Keratinocyte (primary cell): ENCODE measurements at places on chromosomes 5 and 9.

GRCh38 chr9:109307380-109308240 is 13.2 kb downstream of the EPB41L4B start:
- no peaks in the 10 kb centered on the region for H3K36me3 ChIP-seq
- H3K27me3 ChIP-seq, result no peaks in the 10 kb centered on the region
- no peak overlapping the region for H3K4me3 ChIP-seq
- peaks cover 4% of the 10 kb centered on the region for H3K4me1 ChIP-seq
- DNase-seq, result no peak

- H3K27me3 ChIP-seq, result no peaks in the 10 kb centered on the region
- no peaks in the 10 kb centered on the region for H3K36me3 ChIP-seq
- no peak overlapping the region for H3K4me3 ChIP-seq
- DNase-seq, result no peak
- H3K4me1 ChIP-seq, result peaks cover 13% of the 10 kb centered on the region
Measured at GRCh38 chr5:175588709-175589429, 69.0 kb upstream of the HRH2 start.

DNA sequence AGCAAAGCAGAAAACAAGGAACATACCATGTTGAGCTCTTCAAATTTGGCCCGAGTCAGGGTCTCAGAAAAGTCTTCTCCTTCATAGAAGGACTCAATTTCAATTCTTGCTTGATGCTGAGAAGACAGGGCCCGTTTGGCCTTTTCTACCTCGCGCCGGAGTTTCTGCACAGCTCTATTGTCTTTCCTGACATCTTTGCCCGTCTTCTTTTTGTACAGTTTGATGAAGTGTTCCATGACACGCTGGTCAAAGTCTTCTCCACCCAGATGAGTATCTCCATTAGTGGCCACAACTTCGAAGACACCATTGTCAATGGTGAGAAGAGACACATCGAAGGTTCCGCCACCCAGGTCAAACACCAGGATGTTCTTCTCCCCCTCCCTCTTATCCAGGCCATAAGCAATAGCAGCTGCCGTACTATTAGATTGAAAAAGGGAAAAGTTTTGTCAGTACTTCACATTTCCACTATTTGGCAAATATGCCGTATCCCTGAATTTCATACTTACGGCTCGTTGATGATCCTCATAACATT is 2.2 kb downstream of the HSPA5 start:
- peaks cover 40% of the 10 kb centered on the region for H3K36me3 ChIP-seq
- DNase-seq, result no peak
- no peaks in the 10 kb centered on the region for H3K27me3 ChIP-seq

GRCh38 chr5:125267636-125268248 is 521.3 kb upstream of the ZNF608 start:
- no peaks in the 10 kb centered on the region for H3K27me3 ChIP-seq
- H3K36me3 ChIP-seq, result no peaks in the 10 kb centered on the region
- DNase-seq, result no peak

DNA sequence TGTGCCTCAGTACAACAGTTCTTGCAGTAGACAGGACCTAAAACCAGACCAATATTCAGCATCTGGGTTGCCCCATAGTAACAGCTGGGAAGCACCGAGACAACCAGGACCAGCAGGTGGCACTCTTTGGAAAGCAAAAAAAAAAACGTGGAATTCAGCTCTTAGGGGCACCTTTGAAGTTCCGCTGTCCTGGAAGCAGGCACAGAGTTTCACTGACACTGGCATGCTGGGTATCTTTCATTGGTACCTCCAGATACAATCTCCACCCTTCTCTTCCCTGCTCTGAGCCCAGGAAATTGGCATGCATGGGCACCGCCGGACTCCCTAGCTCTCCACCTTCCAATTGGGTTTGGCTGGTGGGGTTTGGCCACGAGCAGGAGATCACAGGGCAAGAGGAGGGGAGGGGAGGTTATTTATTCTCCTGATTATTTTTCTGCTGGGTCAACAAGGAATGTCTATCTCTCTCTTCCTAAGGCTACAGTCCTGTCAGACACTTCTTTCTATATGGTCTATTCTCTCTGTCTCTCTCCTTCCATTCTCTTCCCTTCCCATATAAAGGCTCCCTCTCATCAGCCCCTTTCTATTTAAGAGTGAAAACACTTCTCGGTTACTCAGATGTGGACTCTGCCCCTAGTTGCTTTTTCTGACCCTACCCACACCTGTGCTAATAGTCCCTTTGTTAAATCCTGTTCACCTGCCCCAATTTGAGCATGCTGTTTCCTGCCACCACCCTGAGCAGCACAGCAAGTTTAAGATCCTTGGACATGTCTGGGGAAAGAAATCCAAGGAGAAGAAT is 1.9 kb upstream of the IDNK start:
- DNase-seq, result no peak
- H3K4me3 ChIP-seq, result peak overlapping the region; percentile 19
- peaks cover 5% of the 10 kb centered on the region for H3K4me1 ChIP-seq

DNA sequence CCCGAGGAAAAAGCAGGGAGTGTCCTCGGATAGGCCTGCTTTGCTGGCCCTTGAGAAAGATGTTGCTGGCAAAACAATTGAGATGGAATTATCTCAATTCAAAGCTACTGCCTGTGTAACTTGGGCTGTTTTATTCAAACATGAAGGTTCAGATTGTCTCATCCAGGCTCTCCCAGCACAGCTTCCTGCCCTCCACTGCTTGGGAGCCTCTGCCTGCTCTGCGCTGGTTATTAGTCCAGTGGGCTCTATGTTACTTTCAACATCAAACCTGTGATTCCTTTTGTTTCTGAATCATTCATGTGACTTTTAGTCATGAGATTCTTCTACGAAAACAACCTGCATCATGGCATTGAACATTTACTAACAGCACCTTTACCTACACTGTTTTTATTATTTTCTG is 123.2 kb downstream of the SNCAIP start:
- no peak for DNase-seq
- no peaks in the 10 kb centered on the region for H3K36me3 ChIP-seq
- no peaks in the 10 kb centered on the region for H3K4me1 ChIP-seq
- H3K27ac ChIP-seq, result no peak overlapping the region
- H3K27me3 ChIP-seq, result no peaks in the 10 kb centered on the region

DNA sequence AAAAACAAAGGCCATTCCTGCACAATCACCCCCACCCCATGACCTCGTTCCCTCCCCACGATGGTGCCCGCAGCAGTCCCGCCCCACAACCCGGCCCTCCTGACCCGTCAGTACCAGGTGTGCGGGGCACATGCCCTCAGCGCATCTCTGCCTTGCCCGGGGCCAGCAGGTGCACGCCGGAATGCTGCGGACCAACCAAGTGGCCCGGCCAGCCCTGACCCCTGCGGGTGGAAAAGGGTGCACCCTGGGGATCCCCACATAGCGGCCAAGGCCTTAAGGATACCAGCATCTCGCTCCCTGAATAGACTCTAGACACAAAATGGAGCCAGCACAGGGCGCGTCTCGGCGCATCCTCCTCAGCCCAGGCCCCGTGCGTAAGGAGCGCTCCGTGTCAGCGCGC is 6.0 kb downstream of the SFXN1 start:
- H3K36me3 ChIP-seq, result peaks cover 19% of the 10 kb centered on the region
- peaks cover 11% of the 10 kb centered on the region for H3K4me1 ChIP-seq
- DNase-seq, result no peak
- H3K4me3 ChIP-seq, result no peak overlapping the region

GRCh38 chr9:106576232-106576760 is 286.7 kb upstream of the ZNF462 start:
- H3K27me3 ChIP-seq, result no peaks in the 10 kb centered on the region
- H3K36me3 ChIP-seq, result no peaks in the 10 kb centered on the region
- DNase-seq, result no peak
- H3K4me1 ChIP-seq, result no peaks in the 10 kb centered on the region
- no peak overlapping the region for H3K27ac ChIP-seq

DNA sequence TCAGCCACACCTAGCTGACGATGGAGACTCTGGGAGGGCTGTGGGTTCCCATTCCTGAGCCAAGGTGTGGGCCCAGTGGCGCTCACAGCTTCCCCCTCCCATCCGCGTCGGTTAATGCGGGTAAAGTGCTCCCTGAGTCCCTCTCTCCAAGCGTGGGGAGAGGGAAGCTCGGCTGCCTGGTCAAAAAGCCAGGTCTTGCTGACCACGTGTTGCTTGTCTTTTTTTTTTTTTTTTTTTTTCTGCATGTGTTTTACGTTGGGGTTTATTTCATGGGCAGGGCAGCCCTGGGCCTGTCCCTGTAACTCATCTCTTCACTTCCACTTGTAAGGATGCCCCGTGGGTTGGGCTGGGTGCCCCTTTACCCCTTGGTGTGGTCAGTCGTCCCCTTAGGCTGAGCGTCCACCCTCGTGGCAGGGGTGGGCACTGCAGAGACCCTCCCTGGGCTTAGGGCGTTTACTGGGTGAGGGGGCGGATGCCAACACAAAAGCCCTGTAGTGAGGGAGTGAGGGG is 11.9 kb downstream of the NKD2 start:
- DNase-seq, result no peak
- no peaks in the 10 kb centered on the region for H3K4me1 ChIP-seq
- H3K27ac ChIP-seq, result no peak overlapping the region
- peaks cover 17% of the 10 kb centered on the region for H3K27me3 ChIP-seq
- no peak overlapping the region for H3K4me3 ChIP-seq
- H3K36me3 ChIP-seq, result no peaks in the 10 kb centered on the region

- H3K27ac ChIP-seq, result peak overlapping the region; percentile 21
- no peaks in the 10 kb centered on the region for H3K27me3 ChIP-seq
- H3K36me3 ChIP-seq, result no peaks in the 10 kb centered on the region
- peaks cover 35% of the 10 kb centered on the region for H3K4me1 ChIP-seq
- DNase-seq, result no peak
- H3K4me3 ChIP-seq, result no peak overlapping the region
Measured at GRCh38 chr9:114722081-114722621, 40.2 kb upstream of the TEX48 start.

GRCh38 chr9:131667576-131667975 is 72.3 kb downstream of the RAPGEF1 start:
- no peak overlapping the region for H3K4me3 ChIP-seq
- no peaks in the 10 kb centered on the region for H3K27me3 ChIP-seq
- no peak overlapping the region for H3K27ac ChIP-seq
- no peak for DNase-seq
- peaks cover 24% of the 10 kb centered on the region for H3K4me1 ChIP-seq

GRCh38 chr5:74231697-74232096 is 408.8 kb downstream of the ENC1 start:
- peak overlapping the region; percentile 48 for H3K27ac ChIP-seq
- peaks cover 34% of the 10 kb centered on the region for H3K4me1 ChIP-seq
- no peak for DNase-seq
- H3K4me3 ChIP-seq, result no peak overlapping the region

GRCh38 chr9:96344458-96345180 is 38.9 kb downstream of the SLC35D2 start:
- DNase-seq, result peak; percentile 80
- H3K4me1 ChIP-seq, result peaks cover 16% of the 10 kb centered on the region
- H3K27ac ChIP-seq, result no peak overlapping the region
- no peaks in the 10 kb centered on the region for H3K36me3 ChIP-seq
- H3K27me3 ChIP-seq, result no peaks in the 10 kb centered on the region

DNA sequence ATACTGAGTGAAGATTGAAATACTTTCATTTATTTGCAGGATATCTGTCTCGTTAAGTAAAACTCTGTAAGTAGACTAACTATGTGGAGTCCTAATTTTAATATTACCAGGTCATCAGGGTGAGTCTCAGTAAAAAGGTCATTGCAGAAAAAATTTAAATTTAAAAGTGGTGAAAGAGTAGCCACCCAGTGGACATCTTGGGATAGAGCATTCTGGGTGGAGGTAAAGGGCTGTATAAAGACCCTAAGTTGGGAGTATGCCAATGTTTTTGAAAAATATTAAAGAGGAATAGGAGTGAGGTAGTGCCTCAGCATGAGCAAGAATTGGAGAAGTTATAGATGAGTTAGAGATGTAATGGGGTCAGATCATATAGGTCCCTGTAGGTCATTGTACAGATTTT is 145.5 kb downstream of the HMHB1 start:
- H3K27me3 ChIP-seq, result no peaks in the 10 kb centered on the region
- H3K4me3 ChIP-seq, result no peak overlapping the region

- peaks cover 13% of the 10 kb centered on the region for H3K4me1 ChIP-seq
- no peak for DNase-seq
- H3K36me3 ChIP-seq, result no peaks in the 10 kb centered on the region
- H3K27ac ChIP-seq, result no peak overlapping the region
- no peak overlapping the region for H3K4me3 ChIP-seq
Measured at GRCh38 chr5:110055302-110055701, 365.6 kb downstream of the MAN2A1 start.

DNA sequence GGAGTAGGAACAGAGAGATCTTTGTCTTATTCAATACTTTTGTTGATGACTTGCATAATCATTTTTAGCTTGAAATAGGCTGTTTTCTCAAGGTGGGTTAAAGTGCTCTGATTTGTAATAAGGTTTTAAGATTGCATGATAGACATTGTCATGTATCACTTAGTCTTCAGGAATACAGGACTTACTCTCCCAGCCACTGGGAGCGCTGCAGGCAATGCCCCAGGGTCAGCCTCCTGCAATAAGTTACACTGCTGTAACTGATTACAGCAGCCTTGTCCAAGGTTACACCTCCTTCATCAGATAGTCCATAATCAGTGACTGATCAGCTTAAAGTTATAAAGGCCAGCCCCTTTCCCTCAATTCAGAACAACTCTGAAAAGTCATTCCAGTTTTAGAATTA is 218.6 kb downstream of the ESM1 start:
- DNase-seq, result no peak
- H3K36me3 ChIP-seq, result no peaks in the 10 kb centered on the region
- H3K27ac ChIP-seq, result no peak overlapping the region

DNA sequence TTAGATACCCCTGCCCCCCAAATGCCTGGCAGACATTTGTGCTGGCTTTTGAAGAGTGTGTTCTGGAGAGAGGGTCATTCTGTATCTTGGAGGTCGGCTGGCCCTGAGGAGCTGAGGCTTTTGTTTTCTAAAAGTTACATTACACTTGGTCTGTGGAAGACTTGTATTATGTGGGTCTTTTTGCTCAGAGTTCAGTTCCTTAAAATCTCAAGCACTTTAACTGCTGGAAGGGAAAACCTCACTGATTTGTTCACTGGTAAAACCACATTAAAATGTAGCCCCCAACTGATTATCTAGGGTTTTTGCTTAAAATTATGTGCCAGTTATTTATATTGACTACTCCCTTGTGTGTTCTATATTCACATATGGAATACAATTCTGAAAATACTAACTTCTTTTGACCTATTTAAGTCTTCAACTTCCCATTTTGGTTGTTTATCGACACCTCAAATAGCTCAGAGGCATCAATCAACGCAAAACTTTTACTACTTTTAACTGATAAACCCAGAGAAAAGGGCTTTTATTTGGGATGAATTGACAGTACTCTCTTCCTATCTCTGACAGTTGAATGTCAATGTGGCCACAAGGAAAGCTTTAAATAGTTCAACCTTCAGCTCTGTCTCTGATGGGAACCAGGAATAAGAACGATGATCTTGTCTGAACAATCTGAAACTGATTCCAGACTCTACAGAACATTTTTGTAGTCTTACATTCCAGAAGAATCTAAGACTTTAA is 54.0 kb upstream of the MAP3K1 start:
- DNase-seq, result no peak
- H3K27me3 ChIP-seq, result no peaks in the 10 kb centered on the region
- H3K36me3 ChIP-seq, result no peaks in the 10 kb centered on the region
- no peak overlapping the region for H3K4me3 ChIP-seq

- no peak overlapping the region for H3K4me3 ChIP-seq
- H3K27me3 ChIP-seq, result no peaks in the 10 kb centered on the region
- DNase-seq, result peak; percentile 78
- H3K4me1 ChIP-seq, result peaks cover 42% of the 10 kb centered on the region
- H3K27ac ChIP-seq, result peak overlapping the region; percentile 63
Measured at GRCh38 chr9:121725008-121725775, 73.8 kb downstream of the DAB2IP start.

- no peaks in the 10 kb centered on the region for H3K36me3 ChIP-seq
- no peak for DNase-seq
- H3K27me3 ChIP-seq, result no peaks in the 10 kb centered on the region
- no peaks in the 10 kb centered on the region for H3K4me1 ChIP-seq
- no peak overlapping the region for H3K4me3 ChIP-seq
Measured at GRCh38 chr5:39720136-39720535, 295.4 kb upstream of the DAB2 start.
